Stimulated activated CD4-positive, alpha-beta T cell treated with anti-CD3 and anti-CD28 coated beads, TNF-alpha, amount 100 ng/mL, for 24 hours (primary cell): ENCODE measurements at places on chromosomes 4 and X.

DNA sequence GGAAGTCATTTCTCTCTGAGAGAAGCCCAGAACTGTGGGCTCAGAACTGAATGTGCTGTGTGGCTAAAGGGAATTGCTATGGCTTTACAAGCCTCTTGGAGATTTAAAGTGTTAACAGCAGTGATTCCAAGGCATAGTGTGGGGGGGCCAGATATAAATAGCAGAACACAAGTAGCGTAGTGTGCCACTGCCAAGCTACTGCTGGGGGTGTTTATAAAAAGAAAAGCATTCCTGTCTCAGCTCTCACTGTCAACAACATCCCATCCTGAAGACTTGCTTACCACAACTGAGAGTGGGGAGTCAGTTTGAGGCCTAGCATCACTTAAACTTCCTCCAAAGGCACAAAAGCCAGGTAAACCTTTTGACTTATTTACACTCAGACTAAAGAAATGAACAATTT is at the start of gene ART3:
ART3 (plus strand) TSS at position 242 of the 400 bp plus-strand sequence. CDS start 1,181 bp downstream, outside the sequence.
- no peak for DNase-seq

DNA sequence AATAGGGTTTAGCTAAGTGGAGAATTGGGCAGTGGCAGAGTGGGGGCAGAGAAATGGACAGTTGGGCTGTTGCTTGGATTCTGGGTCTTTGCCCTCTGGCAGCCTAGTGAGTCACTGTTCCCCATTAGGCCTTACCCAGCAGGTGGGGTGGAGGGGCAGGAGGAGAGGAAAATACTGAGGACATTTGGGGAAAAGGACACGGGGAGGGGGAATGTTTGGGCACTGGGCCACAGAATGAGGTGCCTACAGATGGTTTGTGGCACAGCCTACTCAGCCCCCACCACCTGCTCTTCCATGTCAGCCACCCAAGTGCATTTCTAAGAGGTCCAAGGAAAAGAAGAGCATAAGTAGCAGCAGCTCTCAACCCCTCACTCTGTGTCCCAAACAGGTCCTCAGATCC is 13.0 kb downstream of the SLC16A2 start:
- no peak for DNase-seq

GRCh38 chr4:74990276-74990875 is 57.5 kb downstream of the PARM1 start:
- DNase-seq, result no peak

- no peak for DNase-seq
These were observed 173.9 kb upstream of the PPARGC1A start for GRCh38 chr4:24063731-24064130.
